ENCODE measurements at places on chromosomes 1 and 21. TPM values are rescaled to one million over a fixed set of nuclear protein-coding genes. Genes with fewer than 3 reads are reported as not detected.

- no peak overlapping the region for H3K27ac ChIP-seq
- no peak overlapping the region for H3K4me3 ChIP-seq
- H3K4me1 ChIP-seq: no peaks in the 10 kb centered on the region
- no peak for DNase-seq
Measured at GRCh38 chr21:40029888-40030287, 162.7 kb downstream of the PCP4 start.

- DNase-seq: peak; percentile 66
- no peaks in the 10 kb centered on the region for H3K27me3 ChIP-seq
- peaks cover 19% of the 10 kb centered on the region for H3K4me1 ChIP-seq
- H3K36me3 ChIP-seq: no peaks in the 10 kb centered on the region
- peak overlapping the region; percentile 93 for H3K4me3 ChIP-seq
- peak overlapping the region; percentile 78 for H3K27ac ChIP-seq
Measured at GRCh38 chr1:28518000-28518744, 12.3 kb downstream of the RCC1 start.

DNA sequence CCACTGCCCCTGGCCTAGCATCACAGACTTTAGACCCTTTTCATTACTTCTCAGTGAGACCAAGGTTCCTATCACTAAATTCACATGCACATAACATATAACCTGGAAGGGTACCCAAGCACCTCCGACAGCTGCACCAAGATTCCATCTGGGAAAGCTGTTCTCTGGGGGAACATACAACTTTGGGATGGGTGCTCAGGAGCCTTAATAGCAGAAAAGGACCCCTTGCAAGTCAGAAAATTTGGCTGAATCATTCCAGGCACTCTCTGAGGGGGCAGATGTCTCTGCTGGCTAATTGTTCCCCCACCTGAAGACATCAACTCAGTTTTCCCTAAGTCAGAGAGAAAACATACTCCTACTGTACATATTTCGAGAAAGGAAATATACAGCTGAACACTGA, 41.3 kb upstream of the PSEN2 start:
- no peak for DNase-seq
- H3K4me1 ChIP-seq: peaks cover 21% of the 10 kb centered on the region
- H3K36me3 ChIP-seq: no peaks in the 10 kb centered on the region
- H3K27me3 ChIP-seq: no peaks in the 10 kb centered on the region

Gene C1orf210
- total RNA-seq: 23.3 TPM

GRCh38 chr1:58823481-58824010, 39.7 kb upstream of the JUN start:
- peak; percentile 94 for DNase-seq
- H3K4me1 ChIP-seq: peaks cover 56% of the 10 kb centered on the region
- H3K27me3 ChIP-seq: no peaks in the 10 kb centered on the region
- H3K4me3 ChIP-seq: no peak overlapping the region
- H3K27ac ChIP-seq: peak overlapping the region; percentile 74

Gene SPRR3
- 0.57 TPM for total RNA-seq

DNA sequence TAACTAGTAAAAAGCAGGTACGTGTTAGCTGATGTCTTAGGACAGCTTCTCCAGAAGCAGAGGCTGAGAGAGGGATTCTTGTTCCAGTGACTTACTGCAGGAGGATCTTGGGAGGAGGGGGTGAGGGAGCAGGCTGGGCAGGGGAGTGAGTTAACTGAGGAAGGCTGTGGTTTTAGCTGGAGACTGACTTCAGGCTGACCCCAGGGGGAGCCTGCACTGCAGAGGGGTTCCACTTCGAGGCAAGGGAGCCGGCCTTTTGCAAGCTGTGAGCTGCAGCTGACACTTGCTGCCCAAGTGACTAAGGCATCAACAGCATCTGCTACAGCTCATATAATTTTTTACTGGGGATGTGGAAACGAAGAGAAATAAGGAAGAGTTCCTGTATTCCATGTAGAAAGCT, 50.4 kb upstream of the SOD1 start:
- no peak for DNase-seq
- no peaks in the 10 kb centered on the region for H3K4me1 ChIP-seq
- no peaks in the 10 kb centered on the region for H3K27me3 ChIP-seq
- no peak overlapping the region for H3K27ac ChIP-seq
- no peaks in the 10 kb centered on the region for H3K36me3 ChIP-seq
- no peak overlapping the region for H3K4me3 ChIP-seq

DNA sequence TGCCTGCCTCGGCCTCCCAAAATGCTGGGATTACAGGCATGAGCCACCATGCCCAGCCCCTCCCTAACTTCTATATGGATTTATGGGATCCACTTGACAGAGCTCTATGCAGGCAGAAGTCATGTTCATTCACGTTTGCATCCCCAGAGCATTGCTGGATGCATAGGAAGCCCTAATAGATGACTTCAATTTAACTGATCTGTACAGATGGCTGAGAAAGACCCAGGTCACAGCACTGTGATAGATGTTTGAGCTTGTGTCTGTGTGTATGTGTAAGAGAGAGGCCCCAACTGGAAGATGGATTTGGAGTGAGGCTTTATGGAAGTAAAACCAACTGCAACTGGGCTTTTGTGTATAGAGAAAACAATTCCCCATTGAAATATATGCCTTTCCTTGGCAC, 30.9 kb upstream of the PLXNA2 start:
- no peak for DNase-seq
- no peak overlapping the region for H3K27ac ChIP-seq
- H3K4me3 ChIP-seq: no peak overlapping the region
- H3K27me3 ChIP-seq: peaks cover 100% of the 10 kb centered on the region
- H3K4me1 ChIP-seq: no peaks in the 10 kb centered on the region
- no peaks in the 10 kb centered on the region for H3K36me3 ChIP-seq

DNA sequence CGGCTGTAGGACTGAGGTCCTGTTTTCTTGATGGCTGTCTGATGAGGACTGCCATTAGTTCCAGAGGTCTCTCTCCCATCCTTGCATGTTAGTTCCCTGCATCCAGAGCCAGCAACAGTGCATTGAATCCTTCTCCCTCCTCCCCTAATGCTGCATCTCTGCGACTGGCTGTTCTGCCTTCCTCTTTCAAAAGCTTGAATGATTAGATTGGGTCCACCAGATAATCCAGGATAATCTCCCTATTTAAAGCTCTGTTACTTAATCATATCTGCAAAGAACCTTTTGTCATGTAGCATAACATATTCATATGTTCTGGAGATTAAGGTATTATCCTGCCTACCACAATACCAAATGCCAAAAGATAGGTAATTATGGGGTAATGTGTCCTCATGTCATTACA, 377.5 kb downstream of the GPATCH2 start:
- no peak for DNase-seq
- H3K27me3 ChIP-seq: no peaks in the 10 kb centered on the region
- no peak overlapping the region for H3K4me3 ChIP-seq
- no peaks in the 10 kb centered on the region for H3K4me1 ChIP-seq
- H3K27ac ChIP-seq: no peak overlapping the region

DNA sequence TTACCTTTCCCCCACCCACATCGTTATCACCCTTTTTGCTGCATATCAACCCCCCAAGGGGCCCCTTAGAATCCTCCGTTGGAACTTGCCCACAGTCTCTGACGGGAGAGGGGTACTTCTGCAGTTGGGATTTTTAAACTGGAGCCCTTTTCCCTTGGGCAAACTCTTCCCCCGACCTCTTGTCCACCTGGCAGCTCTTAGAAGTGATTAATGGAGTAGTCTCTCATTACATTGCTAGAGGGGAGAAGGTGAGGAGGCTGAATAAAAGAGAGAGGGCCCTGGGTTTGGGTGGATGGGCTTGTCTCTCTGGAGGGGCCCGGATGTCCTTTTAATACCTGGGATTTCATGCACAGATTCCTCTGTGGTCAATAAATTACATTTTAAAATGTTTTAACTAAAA, 27.2 kb upstream of the TSPAN2 start:
- H3K36me3 ChIP-seq: no peaks in the 10 kb centered on the region
- peak overlapping the region; percentile 70 for H3K27ac ChIP-seq
- H3K4me3 ChIP-seq: no peak overlapping the region
- no peaks in the 10 kb centered on the region for H3K27me3 ChIP-seq
- DNase-seq: no peak
- H3K4me1 ChIP-seq: peaks cover 64% of the 10 kb centered on the region

DNA sequence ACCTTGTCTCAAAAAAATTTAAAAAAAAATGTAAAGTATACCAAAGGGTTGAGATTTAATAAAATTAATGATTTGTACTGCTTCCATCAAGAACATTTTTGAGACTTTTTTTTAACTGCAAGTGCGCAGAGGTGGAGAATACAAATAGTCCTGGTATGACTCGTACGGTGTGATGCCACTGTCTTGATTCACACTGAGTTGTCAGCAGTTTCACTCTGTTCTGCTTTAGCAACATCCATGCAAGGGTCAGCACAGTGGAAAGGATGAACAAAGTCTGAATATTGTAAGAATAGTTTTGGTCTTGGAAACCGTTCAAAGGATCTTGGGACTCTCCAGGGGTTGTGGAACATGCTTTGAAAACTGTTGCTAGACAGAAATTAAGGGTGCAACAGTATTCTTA, 40.2 kb downstream of the EXO1 start:
- H3K27me3 ChIP-seq: no peaks in the 10 kb centered on the region
- no peaks in the 10 kb centered on the region for H3K4me1 ChIP-seq
- no peak overlapping the region for H3K27ac ChIP-seq
- no peak for DNase-seq

GRCh38 chr1:53729456-53730223, 9.3 kb downstream of the GLIS1 start:
- DNase-seq: no peak
- peaks cover 65% of the 10 kb centered on the region for H3K27me3 ChIP-seq
- no peak overlapping the region for H3K4me3 ChIP-seq
- H3K36me3 ChIP-seq: no peaks in the 10 kb centered on the region

- no peak overlapping the region for H3K4me3 ChIP-seq
- H3K36me3 ChIP-seq: 0 out of 2 replicates have a peak, but pooled peaks cover 3% of the 10 kb centered on the region
- H3K4me1 ChIP-seq: peaks cover 17% of the 10 kb centered on the region
- peak overlapping the region; percentile 13 for H3K27ac ChIP-seq
- no peaks in the 10 kb centered on the region for H3K27me3 ChIP-seq
Measured at GRCh38 chr1:178871551-178872320, 859 bp upstream of the ANGPTL1 start.

DNA sequence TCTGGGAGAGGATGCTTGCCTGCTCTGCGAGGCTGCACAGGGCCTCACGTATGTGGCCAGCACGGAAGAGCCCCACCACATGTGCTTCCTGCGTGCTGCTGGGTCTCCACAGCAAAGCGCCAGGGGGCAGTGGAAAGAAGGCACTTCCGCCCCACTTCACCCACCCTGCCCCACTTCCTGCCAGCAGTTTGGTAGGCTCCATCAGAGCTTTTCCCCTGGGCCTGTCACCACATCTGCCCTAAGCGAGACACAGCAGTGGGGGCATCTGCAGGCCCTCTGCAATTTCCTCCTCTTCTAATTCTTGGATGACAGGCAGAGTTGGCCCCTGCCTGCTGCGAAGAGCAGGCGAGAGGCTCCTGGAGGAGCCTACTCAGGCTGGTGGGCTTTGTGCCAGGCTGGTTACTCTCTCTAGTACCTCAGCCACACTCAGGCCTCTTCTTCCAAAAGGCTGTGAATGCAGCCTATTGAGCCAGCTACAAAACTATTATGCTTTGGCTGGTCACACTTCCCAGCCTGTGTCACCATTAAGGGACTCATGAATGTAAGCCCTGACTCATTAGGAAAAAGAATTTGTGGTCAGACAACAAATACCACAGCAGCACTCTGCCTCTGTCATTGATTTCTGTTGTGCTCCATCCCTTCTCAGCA, 25.0 kb downstream of the CD244 start:
- peak; percentile 46 for DNase-seq
- H3K36me3 ChIP-seq: no peaks in the 10 kb centered on the region
- no peak overlapping the region for H3K27ac ChIP-seq
- no peak overlapping the region for H3K4me3 ChIP-seq
- H3K27me3 ChIP-seq: no peaks in the 10 kb centered on the region

GRCh38 chr21:46620846-46621245, 14.6 kb upstream of the PRMT2 start:
- H3K27ac ChIP-seq: no peak overlapping the region
- no peak for DNase-seq
- H3K36me3 ChIP-seq: no peaks in the 10 kb centered on the region
- H3K27me3 ChIP-seq: 0 out of 2 replicates have a peak, but pooled peaks cover 2% of the 10 kb centered on the region

DNA sequence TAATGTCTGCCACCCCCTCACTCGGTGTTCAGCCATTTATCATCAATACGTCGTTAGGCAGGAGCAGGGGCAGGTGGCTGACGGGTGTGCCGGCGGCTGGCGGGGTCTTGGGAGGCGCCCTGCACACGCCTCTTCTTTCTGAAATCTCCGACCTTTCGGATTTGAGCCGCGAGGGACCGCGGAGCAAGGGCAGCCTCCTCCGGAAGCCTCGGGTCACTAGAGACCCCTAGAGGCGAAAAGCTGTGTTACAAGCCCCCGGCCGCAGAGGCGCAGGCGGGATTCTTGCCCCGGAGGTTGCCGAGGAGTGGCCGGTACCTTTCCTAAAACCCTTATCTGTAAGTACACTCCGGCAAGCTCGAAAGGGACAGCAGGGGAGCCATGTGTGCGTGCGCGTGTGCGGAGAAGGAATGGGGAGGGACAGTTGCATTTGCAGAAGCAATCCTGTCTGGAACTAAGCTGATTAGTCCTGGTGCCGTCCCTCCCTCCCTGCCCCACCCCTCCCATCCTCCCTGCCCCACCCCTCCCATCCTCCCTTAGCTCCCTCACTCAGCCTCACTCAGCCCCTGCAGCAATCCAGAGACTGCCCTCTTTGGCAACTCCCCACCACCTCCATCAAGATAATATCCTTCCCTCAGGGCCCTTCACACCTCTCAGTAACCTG, 11.0 kb downstream of the BRINP2 start:
- H3K36me3 ChIP-seq: no peaks in the 10 kb centered on the region
- peak; percentile 17 for DNase-seq
- H3K4me3 ChIP-seq: no peak overlapping the region
- H3K27ac ChIP-seq: no peak overlapping the region
- 0 out of 2 replicates have a peak, but pooled peaks cover 6% of the 10 kb centered on the region for H3K27me3 ChIP-seq

Gene SLAMF7
- 1.7 TPM for total RNA-seq

Gene ELAPOR1
- 2.0 TPM for total RNA-seq

GRCh38 chr1:197683280-197683679, 92.0 kb downstream of the DENND1B start:
- H3K4me3 ChIP-seq: no peak overlapping the region
- DNase-seq: no peak
- H3K4me1 ChIP-seq: no peaks in the 10 kb centered on the region
- no peak overlapping the region for H3K27ac ChIP-seq
- no peaks in the 10 kb centered on the region for H3K27me3 ChIP-seq
